RWPE2 (cell line): ENCODE measurements at places on chromosomes 4 and X.
A peak's percentile ranks its signal among the peaks of the same experiment; 100 is the strongest.

DNA sequence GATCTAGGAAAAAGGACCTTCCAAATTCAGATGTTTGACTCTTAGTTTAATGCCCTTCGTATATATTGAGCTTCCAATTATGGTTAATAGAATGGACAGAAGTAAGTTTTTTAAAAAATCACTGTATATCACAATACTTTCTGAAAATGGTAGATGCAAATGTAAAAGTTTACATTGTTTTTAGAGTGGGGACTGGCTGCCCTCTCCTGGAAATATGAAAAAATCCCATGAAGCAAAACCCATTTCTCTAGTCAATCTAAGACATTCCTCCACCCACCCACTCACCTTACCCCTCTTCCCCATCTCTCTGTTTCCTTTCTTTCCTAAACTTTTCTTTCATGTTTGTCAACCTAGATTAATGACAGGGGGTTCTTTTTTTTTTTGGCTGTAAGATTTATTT is 134.5 kb downstream of the ARHGAP6 start:
- no peak for DNase-seq

GRCh38 chr4:64533159-64533558 is 123.9 kb upstream of the TECRL start:
- no peak for DNase-seq

DNA sequence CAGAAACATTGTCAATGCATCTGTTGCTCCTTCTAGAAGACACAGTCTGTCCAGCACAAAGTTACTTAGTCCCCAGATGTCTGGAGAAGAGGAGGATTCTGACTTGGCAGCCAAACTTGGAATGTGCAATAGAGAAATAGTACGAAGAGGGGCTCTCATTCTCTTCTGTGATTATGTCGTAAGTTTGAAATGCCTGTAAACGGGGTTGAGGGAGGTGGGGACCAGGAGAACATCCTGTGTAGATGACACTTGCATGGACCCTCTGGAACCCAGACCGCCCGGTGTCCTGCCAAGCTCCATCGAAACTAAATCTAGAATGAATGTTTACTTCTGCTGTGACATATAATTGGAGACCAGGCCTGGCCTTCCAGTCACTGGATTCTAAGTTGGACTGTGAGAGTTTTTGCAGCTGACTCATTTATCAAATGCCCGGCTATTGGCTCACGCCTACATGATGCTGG is 45.0 kb upstream of the MSANTD1 start:
- DNase-seq = no peak

- DNase-seq = no peak
Measured at GRCh38 chr4:140255467-140255866, 101.5 kb upstream of the MAML3 start.

GRCh38 chr4:134490863-134491262 is 289.3 kb upstream of the PABPC4L start:
- DNase-seq = no peak

DNA sequence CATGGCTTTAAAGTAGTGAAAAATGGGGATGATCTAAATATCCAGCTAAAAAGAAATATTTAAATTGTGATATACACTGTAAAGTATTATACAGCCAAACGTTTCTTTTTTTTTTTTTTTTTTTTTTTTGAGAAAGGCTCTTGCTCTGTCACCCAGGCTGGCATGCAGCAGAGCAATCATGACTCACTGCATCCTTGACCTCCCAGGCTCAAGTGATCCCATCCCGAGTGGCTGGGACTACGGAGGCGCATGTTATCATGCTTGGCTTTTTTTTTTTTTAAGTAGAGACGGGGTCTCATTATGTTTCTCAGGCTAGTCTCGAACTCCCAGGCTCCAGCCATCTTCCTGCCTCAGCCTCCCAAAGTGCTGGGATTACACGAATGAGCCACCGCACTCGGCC is 17.1 kb downstream of the SMIM14 start:
- peak; percentile 69 for DNase-seq

DNA sequence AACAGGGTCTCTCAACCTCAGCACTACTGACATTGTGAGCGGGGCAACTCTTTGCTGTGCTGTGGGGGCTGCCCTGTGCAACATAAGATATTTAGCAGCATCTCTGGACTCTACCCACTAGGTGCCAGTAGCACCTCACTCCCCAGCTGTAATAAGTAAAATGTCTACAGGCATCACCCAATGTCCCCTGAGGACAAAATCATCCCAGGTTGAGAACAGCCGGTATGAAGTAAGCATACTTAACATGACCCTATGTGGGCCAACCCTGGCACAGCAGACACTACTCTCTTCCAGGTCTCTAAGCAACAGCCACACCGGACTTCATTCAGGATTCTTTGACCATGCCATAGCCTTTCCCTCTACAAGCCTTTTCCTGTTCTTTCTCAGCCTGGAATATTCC is 10.5 kb upstream of the MGST2 start:
- no peak for DNase-seq

DNA sequence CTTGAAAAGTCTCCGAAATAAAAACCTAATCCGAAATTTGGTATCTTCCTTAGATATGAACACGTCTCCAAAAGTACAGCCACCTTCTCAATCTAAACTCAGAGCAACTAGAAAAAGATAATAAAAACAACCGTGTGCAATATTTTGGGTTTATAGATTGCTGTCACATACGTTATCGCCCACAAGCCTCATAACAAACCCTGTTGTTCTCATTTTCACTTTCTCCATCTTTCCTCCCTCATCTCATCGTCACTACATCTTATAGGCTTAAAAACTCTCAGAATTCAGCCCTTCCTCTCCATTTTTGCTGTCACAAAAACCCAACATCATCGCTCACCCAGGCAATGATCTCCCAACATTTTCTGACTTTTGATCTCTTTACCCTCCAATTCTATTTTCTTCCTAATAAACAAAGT is 448 bp upstream of the SCFD2 start:
- no peak for DNase-seq

DNA sequence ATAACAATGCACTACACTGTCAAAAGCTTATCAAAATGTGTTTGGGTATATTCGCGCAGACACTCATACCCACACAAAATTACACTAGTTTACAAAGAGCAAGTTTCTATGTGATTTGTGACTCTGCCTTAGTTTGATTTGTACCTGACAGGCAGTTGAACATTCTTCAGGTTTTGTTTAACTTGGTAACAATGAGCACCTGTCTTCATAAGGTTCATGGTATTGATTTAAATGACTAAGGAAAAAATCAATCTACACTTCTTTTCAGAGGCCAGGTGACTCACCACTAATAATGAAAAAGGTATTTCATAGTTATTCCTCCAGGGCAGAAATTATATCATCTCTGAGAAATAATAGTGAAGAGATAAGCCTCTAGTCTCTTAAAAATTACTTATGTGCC is 1114.6 kb upstream of the AGA start:
- no peak for DNase-seq

GRCh38 chr4:56416349-56416748 is 19.1 kb downstream of the PPAT start:
- no peak for DNase-seq

GRCh38 chr4:171588051-171588545 is 225.1 kb upstream of the GALNTL6 start:
- no peak for DNase-seq

GRCh38 chrX:38347136-38347535 is 5.3 kb upstream of the OTC start:
- no peak for DNase-seq

DNA sequence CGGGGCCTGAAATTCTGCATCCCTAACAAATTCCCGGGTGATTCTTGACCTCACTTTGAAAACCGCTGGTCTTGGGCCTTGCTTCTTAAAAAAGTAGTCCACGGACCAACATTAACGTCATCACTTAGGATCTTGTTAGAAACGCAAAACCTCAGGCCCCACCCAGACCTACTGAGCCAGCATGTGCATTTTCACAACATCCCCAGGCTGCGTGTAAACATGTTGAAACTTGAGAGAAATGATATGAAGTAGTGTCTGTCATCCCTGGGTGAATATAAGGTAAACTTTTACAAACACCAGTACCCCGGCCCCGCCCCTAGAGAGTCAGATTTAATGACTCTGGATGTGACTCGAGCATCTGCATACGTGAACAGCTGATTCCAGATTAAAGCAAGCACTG is 33.7 kb downstream of the SORBS2 start:
- peak; percentile 76 for DNase-seq

DNA sequence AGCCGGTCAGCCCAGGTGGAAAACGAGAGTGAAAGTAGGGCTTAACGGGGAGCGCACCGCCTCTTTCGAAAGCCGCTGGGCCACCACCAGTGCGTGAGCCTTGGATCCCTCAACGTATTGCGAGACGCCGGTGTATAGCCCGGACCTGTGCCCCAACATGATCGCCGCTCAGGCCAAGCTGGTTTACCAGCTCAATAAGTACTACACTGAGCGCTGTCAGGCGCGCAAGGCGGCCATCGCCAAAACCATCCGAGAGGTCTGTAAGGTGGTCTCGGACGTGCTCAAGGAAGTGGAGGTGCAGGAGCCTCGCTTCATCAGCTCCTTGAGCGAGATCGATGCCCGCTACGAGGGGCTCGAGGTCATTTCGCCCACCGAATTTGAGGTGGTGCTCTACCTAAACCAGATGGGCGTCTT is 929 bp downstream of the MAB21L2 start:
- no peak for DNase-seq

- no peak for DNase-seq
Measured at GRCh38 chrX:3771766-3772165, 58.3 kb upstream of the PRKX start.

DNA sequence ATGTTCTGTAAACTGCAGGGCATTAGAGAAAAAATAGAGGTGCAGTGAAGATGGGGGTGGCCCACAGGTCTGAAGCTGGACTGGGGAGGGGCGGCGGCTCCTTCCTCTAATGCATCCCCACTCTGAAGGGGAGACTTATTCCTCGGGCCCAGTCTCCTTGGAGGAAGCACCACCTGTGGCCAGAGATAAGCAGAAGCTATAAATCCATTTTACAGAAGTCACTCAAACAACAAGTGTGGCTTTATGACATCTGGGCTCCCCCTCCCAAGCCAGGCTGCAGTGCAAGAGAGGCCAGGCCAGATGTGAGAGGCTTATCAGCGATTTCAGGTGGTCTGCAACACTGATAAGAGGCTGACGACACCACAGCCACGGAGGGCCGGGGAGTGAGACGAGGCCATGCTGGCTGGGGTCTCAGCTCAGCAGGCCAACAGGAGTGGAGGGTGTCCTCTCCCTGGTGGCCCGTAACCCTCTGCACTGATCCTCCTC is 15.8 kb downstream of the CYTL1 start:
- no peak for DNase-seq

- DNase-seq = no peak
Measured at GRCh38 chr4:115454228-115454627, 340.8 kb upstream of the NDST4 start.

- DNase-seq = no peak
Measured at GRCh38 chr4:1154126-1154522, 18.3 kb downstream of the SPON2 start.

DNA sequence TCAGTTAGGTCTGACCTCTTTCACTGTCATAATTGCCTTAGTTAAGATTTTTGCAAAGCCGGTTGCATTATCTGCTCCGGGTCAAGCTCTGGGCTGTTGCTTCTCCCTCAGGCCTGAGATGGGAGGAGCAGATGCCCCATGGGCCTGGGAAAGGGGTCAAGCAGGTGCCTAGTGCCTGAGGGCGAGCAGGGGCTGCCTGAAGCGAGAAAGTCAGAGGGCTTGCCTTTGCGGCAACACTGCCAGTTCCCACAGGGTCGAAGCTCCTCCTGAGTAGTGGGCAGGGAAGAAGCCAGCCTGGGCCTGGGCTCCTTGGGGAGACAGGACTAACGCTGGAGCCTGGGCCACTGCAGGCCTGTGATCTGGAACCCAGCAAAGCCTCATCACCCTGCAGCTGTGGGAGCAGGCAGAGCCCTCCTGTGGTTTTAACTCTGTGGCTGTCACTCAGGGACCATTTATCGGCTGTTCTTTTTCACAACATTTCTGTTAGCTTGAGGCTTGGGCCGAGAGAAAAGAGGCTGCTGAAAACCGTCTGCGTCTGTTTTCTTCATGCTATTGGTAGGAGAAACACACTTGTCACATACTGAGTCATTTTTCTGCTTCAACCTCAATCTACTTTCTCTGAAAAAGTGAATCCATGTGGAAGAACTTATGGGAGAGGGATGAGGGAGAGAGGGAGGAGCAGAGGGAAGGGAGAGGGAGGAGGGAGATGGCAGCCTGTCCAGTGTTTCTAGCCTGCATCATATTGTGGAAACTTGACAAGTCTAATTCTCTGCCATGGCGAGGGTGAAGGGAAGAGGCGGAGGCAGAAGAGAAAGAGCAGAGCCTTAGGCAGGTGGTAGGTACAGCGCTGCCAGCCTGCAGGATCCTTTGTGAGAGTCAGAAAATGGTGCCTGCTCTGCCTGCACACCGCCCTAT is 68.4 kb downstream of the RHOH start:
- no peak for DNase-seq

DNA sequence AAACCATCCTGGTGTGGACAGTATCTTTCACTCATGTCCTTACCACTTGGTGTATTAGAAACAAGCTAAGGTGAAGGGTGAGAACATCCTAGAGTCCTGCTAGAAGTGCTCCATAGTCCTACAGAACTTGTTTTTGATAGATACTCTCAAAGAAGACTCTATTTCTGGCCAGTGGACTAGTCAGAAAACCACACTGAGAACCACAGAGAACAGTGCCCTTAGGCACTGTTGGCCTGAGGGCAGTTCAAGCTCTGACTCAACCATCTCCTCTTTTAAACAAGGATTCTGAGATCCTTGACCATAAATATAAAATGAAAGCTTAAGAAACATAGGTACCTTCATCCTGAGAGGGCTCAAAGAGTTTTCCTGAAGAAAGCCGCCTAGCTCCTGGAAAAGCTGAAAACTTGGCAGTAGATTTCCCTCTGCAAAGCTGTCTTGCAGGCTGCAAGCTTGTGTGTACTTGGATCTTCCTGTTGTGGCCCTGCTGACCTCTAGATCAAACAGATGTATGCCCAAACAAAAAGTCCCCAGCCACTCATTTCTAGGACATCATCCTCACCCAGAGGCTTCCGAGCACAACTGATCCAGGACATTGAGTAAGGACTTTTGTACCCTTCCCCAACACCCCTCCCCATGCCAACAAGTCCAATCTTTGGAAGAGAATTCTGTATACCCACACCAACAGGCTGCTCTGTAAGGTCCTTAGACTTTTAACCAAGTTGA is 111.6 kb upstream of the CXCL13 start:
- DNase-seq = no peak

- no peak for DNase-seq
Measured at GRCh38 chr4:154487145-154487544, 4.5 kb downstream of the DCHS2 start.

DNA sequence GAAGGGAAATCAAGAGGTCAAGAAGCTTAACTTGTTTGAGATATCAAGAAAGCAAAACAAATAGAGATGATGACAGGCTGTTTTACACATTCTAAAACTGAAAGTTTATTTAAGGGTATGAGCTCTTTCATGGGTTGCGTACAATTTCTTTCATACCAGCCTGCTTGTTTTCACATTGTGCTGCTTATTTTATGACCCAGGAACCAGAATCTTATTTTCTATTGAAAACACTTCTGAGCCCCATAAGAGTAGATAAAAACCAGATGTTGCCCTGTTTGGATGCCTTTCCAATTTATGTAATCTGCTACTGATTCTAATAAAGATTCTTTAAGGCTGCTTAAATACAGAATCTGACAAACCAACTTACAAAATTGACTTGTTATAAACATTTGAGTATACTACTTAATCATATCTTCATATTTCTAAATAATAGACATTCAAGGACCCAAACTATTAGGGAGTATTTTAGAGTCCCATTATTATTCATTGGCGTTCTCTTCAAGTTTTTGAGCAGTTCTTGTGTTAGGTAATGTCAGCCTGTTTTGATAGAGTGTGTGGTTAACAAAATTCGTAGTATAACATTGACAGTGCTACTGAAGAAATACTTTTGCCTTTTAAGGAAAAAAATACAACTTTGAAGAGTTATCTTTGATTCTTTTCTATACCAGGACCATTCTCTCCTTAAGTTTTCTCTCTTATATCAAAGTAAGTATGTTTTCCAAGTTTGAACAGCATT is 74.4 kb downstream of the PDLIM5 start:
- DNase-seq = no peak
